Stromal cell of bone marrow (primary cell): ENCODE measurements at places on chromosomes 5 and 9.

DNA sequence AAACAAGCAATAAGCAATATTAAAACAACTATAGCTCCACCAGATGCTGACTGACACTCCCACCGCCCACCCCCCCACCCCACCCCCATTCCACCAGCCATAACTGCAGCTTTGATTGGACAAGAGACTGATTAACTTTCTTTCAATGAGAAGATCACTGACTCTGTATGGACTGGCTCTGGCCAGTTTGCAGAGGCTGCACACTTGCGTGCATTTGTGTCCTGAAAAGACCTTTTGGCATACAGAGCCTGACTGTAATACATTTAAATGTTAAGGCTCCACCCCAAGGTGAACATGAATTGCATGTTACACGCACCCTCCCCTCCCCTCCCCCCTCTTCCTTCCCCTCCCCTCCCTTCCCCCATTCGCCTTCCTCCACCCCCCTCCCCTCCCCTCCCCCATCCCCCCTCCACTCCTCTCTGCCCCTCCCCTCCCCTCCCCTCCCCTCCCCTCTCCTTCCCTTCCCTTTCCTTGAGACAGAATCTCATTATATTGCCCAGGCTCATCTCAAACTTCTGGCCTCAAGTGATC, 31.1 kb downstream of the FGD3 start:
- DNase-seq: no peak

DNA sequence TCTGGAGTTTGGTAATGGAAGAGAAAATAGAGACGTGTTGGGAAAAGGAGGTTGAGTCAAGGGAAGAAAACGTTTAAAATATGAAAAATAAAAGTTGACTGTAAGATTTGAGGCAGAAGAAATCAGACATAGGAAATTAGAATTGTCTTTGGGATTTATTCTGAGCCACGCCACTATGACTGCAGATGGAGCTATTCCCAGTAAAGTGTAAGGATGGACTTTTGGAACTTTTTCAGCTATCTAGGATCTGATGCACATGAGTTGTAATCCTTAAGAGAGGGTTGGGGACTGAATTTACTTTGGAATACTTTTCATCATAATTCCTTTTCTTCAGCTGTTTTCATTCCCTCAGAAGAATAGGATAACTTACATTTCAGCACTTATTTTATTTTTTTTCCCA, 336.7 kb downstream of the FAM170A start:
- DNase-seq: peak; percentile 15

GRCh38 chr5:36298552-36298951, 3.1 kb downstream of the RANBP3L start:
- peak; percentile 84 for DNase-seq

DNA sequence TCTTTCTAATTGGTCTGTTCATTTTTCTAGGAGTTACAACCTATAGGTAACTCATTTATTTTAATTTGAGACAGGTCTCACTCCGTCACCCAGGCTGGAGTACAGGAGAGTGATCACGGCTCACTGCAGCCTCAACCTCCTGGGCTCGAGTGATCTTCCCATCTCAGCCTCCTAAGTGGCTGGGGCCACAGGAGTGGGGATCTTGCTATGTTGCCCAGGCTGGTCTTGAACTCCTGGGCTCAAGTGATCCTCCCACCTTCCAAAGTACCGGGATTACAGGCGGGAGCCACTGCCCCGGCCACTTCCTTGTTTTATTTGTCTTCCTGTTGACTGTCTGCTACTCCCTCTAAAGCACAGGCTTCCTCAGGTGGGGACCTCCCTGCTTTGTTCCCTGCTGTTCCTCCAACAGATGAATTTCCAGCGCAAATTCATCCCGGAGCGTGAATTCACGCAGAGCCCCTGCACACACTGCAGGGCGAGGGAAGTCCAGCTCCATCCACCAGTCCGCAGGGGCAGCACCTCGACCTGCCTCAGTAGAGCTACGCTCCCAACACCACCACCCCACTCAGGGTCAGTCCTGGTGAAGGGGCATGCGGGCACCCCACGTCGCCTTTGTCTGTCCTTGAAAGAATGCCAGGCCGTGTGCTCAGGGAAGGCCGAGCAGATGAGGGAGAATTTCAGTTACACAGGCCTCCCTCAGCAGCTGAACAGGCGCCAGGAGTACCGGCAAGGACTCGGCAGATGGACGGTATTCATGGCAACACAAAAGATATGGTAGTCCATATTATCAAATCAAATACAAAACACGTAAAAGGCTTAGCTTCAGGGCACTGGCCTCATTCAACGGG, 6.3 kb downstream of the QSOX2 start:
- no peak for DNase-seq

- DNase-seq: no peak
Measured at GRCh38 chr9:82934949-82935348, 128.0 kb downstream of the RASEF start.

GRCh38 chr5:140153255-140153654, 21.7 kb upstream of the CYSTM1 start:
- no peak for DNase-seq

DNA sequence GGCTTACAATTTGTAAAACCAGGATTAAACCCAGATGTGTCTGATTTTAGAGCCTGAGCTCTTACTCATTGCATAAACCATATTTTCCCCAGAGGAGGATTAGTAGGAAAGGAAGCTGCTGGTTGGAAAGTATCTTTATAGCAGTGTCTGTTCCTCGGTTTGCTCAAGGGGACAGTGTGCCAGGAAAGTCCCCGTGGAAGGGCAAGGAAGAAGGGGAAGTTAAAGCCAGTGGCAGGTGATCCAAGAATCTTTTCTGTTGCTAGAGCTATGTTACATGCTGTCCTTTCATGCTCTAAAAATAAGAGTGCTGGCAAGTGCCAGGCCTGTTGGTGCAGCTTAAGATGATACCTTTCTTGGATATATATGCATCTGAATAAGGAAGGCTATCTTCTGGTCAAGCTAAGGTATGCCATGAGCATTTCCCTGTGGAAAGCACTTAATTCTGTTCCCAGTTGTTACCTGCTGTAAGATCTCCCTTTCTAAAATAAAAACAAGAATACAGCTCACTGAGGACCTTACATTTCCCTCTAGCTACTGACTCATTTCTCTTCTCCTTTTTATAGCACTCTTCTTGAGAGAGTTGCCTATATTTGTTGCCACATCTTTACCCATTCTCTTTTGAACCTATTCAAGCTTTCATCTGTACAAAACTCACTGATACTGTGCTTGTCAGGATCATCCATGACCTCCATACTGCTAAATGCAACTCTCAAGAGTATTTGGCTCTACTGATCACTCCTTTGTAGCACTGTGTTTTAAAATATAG, 8.0 kb downstream of the PDCD1LG2 start:
- peak; percentile 25 for DNase-seq

DNA sequence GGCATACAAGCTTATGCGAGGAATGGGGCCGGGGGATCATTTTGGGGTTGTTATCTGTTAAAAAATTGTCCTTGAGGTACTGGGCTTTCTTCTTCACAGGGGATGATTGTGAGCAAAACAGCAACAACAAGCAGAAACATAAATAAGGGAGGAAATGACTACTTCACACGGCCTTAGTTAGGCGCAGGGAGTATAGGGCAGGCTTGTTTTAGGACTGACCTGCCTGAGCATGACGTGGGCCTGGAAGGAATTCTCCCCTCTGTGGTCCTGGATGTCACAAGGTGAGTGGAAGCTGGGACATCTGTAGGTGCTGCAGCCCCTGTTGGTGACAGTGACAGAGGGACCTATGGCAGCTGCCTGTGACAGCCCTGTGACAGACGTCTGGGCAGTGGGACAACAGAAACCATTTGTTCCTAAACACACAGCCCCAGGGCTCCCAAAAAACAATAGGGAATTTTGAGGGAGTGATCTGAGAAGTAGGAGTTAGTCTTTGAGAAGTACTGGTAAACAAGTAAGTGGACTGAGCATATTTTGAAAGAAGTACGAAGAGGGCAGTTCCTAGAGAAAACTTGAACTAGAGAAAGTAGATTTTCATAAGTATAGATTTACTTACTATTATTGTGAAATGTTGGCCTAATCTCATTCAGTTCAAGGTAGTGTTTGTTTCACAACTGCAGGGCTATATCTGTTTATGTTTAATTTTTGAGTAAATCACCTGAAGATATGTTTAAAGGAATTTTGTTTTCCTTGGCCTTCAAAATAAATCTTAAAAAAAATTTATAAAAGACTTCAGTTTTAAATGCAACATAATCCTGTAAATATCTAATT, 113.1 kb downstream of the KDM4C start:
- no peak for DNase-seq

GRCh38 chr5:96468956-96469355, 35.9 kb upstream of the PCSK1 start:
- no peak for DNase-seq

DNA sequence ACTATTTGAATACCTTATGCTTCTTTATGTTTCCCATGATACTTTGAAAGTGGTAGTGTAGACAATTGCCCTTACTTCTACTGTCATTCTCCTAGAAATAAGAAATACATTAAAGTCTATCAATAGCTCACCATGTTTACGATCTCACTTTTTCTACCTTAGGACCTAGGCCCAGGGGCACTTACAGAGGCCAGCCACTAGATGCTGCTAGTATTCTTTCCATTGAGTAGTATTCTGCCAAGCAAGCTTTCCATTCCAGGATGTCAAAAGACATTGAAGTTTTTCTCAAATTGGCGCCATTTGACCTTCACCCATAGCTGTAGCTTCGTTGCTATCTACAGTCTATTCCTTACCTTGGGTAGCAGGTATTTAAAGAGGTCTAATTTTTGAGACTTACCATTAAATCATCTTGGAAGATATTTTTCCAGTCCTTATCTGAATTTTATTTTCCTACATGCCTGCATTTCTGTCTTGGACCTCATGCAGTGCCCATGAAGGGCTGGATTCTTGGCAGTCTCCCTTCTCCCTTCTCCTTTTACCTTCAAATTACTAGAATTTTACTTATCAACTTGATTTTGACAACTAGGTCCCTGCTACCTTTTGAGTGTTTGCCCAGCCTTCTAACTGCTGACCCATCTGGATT, 246.0 kb upstream of the NUDT12 start:
- peak; percentile 38 for DNase-seq

GRCh38 chr9:21023861-21024260, 7.6 kb downstream of the HACD4 start:
- no peak for DNase-seq

- DNase-seq: no peak
Measured at GRCh38 chr9:90985631-90986030, 184.0 kb downstream of the SYK start.

DNA sequence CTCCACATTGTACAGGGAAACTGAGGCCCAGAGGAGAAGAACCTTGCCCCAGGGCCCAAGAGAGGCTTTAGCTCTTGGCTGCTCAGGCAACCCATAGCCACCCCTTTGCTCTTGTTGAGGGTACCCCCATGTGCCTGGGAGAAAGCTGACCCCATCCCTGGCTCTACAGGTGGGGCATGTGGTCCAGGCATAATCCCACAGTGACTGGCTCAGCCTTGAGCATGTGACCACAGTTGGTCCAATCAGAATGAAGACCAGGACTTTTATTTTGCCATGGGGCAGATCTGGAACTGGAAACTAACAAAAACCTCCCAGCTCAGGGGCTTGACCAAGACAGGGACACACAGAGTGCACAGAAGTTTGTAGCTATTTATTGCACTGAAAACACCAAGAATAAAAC, 29.3 kb downstream of the SLC6A7 start:
- no peak for DNase-seq

DNA sequence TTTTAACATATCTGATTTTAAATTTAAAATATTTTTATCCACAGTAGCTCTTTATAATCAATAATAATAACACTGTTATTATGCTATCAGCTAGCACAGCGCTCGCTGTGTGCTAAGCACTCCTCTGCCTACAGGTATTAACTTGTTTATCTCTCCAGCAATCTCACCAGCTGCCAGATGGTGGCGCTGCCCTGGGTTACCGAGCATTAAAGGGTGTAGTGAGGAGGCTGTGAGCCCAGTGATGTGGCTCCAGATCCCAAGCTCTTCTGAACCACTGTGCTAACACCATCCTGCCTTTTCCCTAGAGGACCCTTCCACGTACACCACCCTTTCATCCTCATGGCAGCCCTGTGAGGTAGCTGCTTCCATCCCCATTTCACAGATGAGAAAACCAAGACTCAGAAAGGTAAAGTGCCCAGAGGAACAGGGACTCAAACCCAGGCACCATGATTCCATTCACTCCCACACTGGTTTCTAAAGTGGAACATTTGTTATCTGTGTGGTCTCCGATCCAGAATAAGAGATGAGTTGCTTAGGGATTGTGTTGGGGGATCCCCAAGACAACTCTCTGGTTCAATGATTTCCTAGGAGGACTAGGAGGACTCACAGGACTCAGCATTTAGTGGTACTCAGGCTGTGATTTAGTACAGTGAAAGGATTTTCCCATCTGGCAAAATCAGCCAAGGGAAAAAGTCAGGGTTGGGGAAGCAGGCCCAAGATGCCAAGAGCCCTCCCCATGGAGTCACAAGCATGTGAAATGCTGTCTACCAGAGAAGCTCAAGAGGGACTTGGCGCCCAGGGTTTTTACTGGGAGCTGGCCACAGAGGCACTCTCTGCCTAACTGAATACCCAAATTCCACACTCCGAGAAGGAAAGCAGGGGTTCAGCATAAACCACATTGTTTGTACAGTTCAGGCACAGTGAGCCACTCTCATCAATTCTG, 7.0 kb downstream of the IGFBPL1 start:
- no peak for DNase-seq

- DNase-seq: peak; percentile 58
Measured at GRCh38 chr9:133075925-133076630, 14.3 kb downstream of the CEL start.

- no peak for DNase-seq
Measured at GRCh38 chr5:67178085-67178484, 18.5 kb downstream of the CD180 start.

GRCh38 chr9:127172066-127172707, 49.8 kb upstream of the ANGPTL2 start:
- no peak for DNase-seq

- DNase-seq: no peak
Measured at GRCh38 chr9:130837643-130838042, 2.6 kb downstream of the ABL1 start.

DNA sequence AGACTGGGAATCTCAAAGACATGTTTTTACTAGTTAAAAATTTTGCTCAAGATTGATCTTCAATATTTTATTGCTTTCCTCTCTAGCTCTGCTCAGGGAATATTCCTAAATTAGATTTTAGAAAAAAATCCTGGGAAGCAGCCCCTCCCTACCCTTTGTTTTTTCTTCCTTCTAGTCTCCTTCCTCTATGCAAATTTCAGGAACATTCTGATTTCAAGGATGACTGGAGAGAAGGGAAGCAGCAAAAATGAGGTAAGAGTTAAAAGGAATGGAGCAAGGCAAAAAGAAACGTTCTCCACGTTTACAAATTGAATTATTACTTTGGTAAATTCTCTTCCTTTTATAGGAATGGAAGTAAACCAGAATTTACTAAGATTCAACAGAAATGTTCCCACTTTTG, 493.4 kb upstream of the TUSC1 start:
- no peak for DNase-seq

DNA sequence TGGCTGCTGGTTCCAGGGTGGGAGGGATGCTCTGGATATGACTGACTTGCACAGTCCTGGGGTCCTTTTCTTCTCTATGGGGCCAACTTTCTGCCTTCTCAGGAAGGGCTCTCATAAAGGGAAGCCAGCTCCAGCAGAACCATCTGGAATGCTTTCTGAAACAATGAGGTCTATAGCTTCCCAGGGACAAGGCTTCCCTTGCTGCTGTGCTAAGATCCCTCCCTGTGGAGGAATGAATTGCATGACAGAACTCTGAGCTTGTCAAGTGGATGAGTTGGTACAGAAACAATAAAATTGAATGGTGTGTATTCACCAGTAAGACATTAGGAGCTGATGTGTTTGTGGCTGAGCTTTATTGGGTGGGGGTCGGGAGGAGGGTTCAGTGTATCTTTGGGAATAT, 19.8 kb downstream of the CKMT2 start:
- no peak for DNase-seq
